ENCODE measurements at places on chromosomes 4 and X. TPM values are rescaled to one million over a fixed set of nuclear protein-coding genes. Genes with fewer than 3 reads are reported as not detected.

TBC1D8B gene
- total RNA-seq = 12.1 TPM

ZMAT1 gene
- total RNA-seq = 0.12 TPM

DCX gene
- not detected for total RNA-seq

BTK gene
- not detected for total RNA-seq

CENPVL1 gene
- not detected for total RNA-seq

ANKRD50 gene
- total RNA-seq = 76.4 TPM

ALPK1 gene
- total RNA-seq = 11.6 TPM

TCEAL6 gene
- total RNA-seq = not detected

TRPC5OS gene
- not detected for total RNA-seq

VGLL1 gene
- not detected for total RNA-seq

ELMOD2 gene
- total RNA-seq = 6.1 TPM

MAGEA2 gene
- total RNA-seq = not detected

NSG1 gene
- 35.2 TPM for total RNA-seq

PFKFB1 gene
- not detected for total RNA-seq

MECP2 gene
- 11.0 TPM for total RNA-seq

TLR10 gene
- total RNA-seq = not detected

G6PD gene
- total RNA-seq = 68.3 TPM

TSPAN7 gene
- total RNA-seq = not detected

PROM1 gene
- 0.08 TPM for total RNA-seq

CYBB gene
- total RNA-seq = not detected

GIMD1 gene
- total RNA-seq = not detected

PDZD4 gene
- 0.08 TPM for total RNA-seq

LGI2 gene
- total RNA-seq = 0.08 TPM

CNGA1 gene
- not detected for total RNA-seq

SLC9A7 gene
- 37.2 TPM for total RNA-seq

ACE2 gene
- total RNA-seq = not detected

SMC1A gene
- 12.3 TPM for total RNA-seq

NKAP gene
- total RNA-seq = 1.5 TPM

ZDHHC15 gene
- 0.38 TPM for total RNA-seq

PPP1R2C gene
- total RNA-seq = not detected

PCDH11X gene
- not detected for total RNA-seq

SPARCL1 gene
- 0.70 TPM for total RNA-seq

ETDC gene
- not detected for total RNA-seq
